ENCODE measurements at places on chromosomes 12 and 14.

- no peak for ATAC-seq
Observed at GRCh38 chr14:58844544-58844943, 206.8 kb downstream of the DACT1 start.

GRCh38 chr14:55707365-55707804, 127.4 kb downstream of the KTN1 start:
- no peak for ATAC-seq

GRCh38 chr14:75568791-75569190, 9.6 kb upstream of the FLVCR2 start:
- no peak for ATAC-seq

DNA sequence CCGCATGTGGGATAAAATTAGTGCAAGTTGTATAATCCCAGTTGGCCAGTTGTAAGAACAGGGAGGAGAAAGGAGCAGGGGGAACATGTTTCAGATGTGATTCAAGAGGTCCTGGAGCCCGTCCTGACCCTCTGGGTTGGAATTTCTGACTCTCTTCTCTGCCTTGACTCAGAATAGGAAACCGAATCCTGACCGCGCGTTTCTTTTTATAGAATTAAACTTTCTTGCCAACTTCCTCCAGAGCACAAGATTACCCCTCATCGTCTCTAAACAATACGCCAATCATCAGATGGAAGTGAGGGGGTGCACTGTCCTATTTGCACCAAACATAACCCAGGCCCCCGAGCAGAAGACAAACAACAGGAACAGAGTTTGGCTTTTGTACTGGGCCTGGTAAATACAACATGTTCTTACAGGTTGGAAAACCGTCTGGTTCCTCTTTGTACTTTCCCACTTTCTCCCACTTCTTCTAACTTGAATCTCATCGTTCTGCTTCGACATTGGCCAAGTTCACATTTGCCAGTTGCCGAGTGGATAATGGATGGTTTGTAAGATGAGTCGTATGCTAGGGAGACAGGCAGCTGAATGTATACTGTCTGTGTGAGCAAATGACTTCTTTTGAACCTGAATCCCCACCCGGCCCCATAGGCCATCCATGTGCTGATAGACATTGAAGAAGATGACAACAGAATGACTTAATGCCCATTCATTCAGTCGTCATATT, 42.6 kb upstream of the MED13L start:
- ATAC-seq, result peak; percentile 52

DNA sequence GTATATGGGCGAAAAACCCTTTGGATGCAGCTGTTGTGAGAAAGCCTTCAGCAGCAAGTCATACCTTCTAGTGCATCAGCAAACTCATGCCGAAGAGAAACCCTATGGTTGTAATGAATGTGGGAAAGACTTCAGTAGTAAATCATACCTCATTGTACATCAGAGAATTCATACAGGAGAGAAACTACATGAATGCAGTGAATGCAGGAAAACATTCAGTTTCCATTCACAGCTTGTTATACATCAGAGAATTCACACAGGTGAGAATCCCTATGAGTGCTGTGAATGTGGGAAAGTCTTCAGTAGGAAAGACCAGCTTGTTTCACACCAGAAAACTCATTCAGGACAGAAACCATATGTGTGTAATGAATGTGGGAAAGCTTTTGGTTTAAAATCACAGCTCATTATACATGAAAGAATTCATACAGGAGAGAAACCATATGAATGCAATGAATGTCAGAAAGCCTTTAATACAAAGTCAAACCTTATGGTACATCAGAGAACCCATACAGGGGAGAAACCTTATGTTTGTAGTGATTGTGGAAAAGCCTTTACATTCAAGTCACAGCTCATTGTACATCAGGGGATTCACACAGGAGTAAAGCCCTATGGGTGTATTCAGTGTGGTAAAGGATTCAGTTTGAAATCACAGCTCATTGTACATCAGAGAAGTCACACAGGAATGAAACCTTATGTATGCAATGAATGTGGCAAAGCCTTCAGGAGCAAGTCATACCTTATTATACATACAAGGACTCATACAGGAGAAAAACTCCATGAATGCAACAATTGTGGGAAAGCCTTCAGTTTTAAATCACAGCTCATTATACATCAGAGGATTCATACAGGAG, 21.4 kb downstream of the ZNF268 start:
- no peak for ATAC-seq

GRCh38 chr12:52657250-52657902, 5.4 kb upstream of the KRT2 start:
- no peak for ATAC-seq

DNA sequence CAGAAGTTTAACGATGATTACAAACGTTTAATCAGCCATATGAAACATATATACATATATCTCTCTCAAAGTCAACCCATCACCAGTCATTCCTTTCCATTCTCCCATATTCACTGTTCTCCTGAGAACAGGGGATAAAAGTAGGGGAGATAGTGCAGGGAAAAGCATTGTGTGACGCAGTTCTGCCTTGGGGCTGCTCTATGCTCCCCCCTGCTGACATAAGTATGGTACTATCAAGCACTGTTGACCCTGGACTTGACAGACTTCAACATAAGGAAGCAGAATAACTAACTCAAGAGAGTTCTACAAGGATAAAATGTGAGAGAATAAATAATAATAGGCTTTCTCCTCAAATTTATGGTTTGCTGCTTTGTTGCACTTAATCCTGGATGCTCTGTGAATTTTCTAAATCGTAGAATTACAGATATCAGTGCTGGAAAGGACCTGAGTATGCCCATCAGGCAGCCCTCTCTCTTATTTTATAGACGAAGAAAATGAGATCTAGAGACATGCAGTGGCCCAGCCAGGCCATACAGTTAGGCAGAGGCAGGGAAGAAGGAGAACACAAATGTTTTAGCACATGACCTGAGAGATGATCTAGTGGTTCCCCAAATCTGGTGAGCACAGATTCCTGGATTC, 87.2 kb downstream of the SCN8A start:
- peak; percentile 80 for ATAC-seq
